ENCODE measurements at places on chromosomes 2 and 18. TPM values are rescaled to one million over a fixed set of nuclear protein-coding genes. Genes with fewer than 3 reads are reported as not detected.

Gene APLF
- 3.9 TPM for total RNA-seq

Gene PRKAG3
- total RNA-seq, result not detected

Gene SLC20A1
- 60.1 TPM for total RNA-seq

Gene LOXHD1
- 0.35 TPM for total RNA-seq

Gene DUSP19
- total RNA-seq, result 3.4 TPM

Gene EFEMP1
- total RNA-seq, result 25.7 TPM

Gene FHL2
- 22.1 TPM for total RNA-seq

Gene CD8A
- total RNA-seq, result 0.44 TPM

All from WTC11 (cell line).